ENCODE measurements at places on chromosomes 13 and 19. TPM values are rescaled to one million over a fixed set of nuclear protein-coding genes. Genes with fewer than 3 reads are reported as not detected.

Gene PTGIR
- total RNA-seq, result 0.54 TPM

Gene PCP2
- total RNA-seq, result not detected

Gene LIM2
- total RNA-seq, result not detected

Gene PDS5B
- total RNA-seq, result 26.7 TPM

Gene CCNA1
- not detected for total RNA-seq

Gene TMEM221
- total RNA-seq, result not detected

Gene CCDC169
- 0.54 TPM for total RNA-seq

Gene SKA3
- 24.4 TPM for total RNA-seq

Gene CATSPERD
- total RNA-seq, result not detected

Gene ATP4A
- not detected for total RNA-seq

Gene ZNF416
- 6.1 TPM for total RNA-seq

Gene ZNF534
- not detected for total RNA-seq

Gene PLA2G4C
- 5.0 TPM for total RNA-seq

Gene MARCHF2
- 58.8 TPM for total RNA-seq

Gene CACNA1A
- total RNA-seq, result 5.3 TPM

Gene KLF1
- total RNA-seq, result not detected

Gene IGFL2
- total RNA-seq, result not detected

Gene ENOX1
- 1.9 TPM for total RNA-seq

Gene CYP2A7
- total RNA-seq, result not detected

Gene TM9SF2
- total RNA-seq, result 137 TPM

Gene RXFP2
- total RNA-seq, result not detected

Gene SYMPK
- 35.3 TPM for total RNA-seq

Gene OR4F17
- not detected for total RNA-seq

Gene OR7C1
- not detected for total RNA-seq

Gene VSTM2B
- not detected for total RNA-seq

Gene SYT5
- under 0.01 TPM for total RNA-seq

Gene GPR18
- not detected for total RNA-seq

Gene APOC1
- total RNA-seq, result not detected

Gene IGLON5
- not detected for total RNA-seq

Gene ADGRE3
- not detected for total RNA-seq
